Epithelial cell of esophagus (primary cell): ENCODE measurements at places on chromosomes 16 and 17.

DNA sequence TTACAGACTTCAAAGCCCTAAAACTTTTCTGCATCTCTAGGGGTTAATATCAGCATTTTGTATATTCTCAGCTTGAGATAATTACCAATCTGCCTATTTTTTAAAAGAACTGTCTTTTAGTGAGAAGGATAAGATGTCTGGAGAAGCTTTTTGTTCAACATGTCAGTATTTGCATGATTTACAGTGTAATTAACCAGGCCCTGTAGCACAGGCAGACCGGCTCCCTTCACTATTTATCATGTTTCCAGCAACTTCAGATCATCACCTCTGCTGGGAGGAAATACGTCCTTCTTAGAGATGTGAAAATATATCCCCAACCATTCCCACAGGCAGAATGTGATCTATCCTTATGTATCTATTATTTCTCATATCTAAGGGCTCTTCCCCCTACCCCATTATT, 8.6 kb upstream of the DDX52 start:
- DNase-seq, result no peak

GRCh38 chr16:20859229-20859628, 40.9 kb downstream of the DCUN1D3 start:
- DNase-seq, result no peak

DNA sequence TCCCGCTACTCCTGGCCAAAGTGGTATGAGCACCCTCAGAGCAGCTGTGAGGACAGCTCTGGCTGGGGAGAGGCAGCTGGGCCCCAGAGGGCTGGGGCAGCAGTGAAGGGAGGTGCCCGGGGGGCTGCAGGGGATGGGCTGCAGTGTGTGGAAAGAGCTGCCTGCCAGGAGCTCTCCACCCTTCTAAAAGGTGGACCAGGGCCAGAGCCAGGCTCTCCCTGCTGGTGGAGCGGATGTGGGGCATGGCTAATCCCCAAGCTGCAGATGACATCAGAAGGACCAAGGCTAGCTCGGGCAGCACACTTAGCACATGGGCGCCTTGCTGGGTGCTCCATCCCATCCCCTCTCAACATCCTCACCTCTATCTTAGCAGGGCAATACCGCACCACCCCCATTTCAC, 103.1 kb downstream of the SDK2 start:
- DNase-seq, result peak; percentile 56

GRCh38 chr17:80195671-80196529, 24.2 kb downstream of the SGSH start:
- DNase-seq, result no peak

DNA sequence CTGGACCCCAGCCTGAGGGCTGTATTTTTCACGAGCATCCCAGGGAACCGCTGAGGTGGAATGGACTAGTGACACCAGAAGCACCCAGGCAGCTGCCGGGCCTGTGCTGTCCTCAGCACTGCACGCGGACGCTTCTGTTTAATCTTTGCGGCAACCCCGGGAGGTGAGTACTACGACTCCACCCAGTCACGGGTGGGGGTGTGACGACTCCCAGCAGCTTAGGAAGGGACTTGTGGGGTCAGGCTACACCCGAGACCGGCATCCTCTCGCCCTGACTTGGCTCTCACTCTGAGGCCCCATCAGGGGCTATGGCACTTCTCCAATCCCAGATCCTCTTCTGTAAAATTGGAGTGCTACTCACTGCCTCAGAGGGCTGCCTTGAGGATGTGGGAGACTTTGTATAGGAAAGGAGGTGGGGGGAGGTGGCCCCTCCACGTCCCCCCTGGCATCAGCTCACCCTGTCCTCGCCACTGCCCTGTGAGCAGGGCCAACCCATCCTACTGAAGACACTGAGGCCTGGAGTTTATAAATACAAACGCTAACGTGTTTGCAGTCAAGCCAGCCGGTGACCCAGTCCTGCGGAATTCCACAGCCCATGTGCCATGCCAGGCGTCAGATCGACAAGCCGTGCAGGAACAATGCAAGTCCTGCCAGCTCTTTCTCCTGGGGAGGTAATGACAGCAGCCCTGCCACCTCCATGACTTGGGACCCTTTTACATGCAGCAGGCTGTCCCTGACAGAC, 44.4 kb downstream of the PPL start:
- no peak for DNase-seq

GRCh38 chr16:85860413-85861094, 38.4 kb upstream of the IRF8 start:
- no peak for DNase-seq

GRCh38 chr16:57802341-57803133, at the start of gene KIFC3:
Gene KIFC3, minus strand, starts transcription at chr16:57802491. Its CDS starts 4,248 bp downstream, at chr16:57798243.
- DNase-seq, result peak; percentile 69

- DNase-seq, result peak; percentile 47
These were observed 94.8 kb upstream of the CBX4 start for GRCh38 chr17:79933863-79934652.

DNA sequence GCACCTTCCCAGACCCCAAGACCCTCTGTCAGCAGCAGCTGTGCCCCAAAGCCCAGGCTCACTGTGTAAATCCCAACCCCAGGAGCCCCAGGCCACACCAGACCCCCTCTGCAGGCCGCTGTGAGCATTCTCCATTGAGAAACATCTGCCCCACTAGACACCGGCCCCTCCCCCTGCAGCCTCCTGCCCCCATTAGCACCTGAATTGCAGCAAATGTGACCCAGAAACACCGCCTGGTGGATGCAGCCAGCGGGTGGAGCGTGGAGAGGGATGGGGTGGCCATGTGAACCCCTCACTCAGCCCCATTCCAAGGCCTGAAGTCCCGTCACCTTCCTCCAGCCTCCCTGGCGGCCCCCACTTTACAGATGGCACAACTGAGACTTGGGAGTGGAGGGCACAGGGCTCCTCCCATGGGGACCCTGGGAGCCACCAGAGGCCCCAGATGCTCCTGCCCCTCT, 2.2 kb downstream of the UBALD1 start:
- no peak for DNase-seq

DNA sequence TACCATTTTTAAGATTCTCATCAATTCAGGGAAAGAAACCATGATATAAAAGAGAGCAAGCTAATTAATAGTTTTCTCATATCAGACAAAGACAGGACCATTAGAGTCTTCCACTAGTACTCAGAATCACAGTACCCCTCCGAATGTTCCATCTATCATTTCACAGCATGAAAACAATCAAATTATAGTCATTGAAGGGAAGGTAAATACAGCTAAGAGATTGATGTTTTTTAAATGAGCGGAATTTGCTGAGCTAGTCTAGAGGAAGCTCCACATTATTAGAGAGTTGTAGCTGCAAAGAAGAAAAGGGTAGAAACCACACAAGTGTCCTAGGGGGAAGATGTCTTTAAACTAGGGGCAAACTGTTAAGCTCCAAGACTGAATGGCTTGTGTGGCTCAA, 808.9 kb downstream of the CDH11 start:
- no peak for DNase-seq

DNA sequence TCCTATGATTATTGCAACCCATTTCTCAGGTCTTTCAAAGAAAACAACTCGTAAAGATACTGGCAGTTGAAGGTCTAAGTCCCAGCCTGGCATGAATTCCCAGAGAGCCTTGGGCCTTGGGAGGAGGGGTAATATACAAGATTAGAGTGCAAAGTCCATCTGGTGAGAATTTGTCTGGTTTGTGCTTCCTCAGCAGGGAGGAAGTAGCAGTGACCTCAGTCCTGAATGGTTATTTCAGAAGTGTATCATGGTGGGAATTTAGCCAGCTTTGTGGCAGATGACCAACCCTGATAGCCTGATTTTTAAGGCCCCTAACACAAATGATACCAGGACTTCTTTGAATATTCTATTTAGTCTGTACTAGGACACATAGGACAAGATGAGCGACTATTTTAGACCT, 151.2 kb upstream of the TBX2 start:
- DNase-seq, result no peak

DNA sequence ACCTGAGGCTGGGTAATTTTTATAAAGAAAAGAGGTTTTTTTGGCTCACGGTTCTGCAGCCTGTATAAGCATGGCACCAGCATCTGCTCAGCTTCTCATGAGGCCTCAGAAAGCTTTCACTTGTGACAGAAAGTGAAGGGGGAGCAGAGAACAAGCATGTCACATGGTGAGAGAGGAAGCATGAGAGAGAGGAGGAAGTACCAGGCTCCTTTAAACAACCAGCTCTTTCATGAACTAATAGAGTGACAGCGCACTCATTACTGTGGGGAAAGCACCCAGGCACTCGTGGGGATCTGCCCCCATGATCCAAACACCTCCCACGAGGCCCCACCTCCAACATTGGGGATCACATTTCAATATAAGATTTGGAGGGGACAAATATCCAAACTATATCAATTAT, 86.8 kb downstream of the USP32 start:
- no peak for DNase-seq

DNA sequence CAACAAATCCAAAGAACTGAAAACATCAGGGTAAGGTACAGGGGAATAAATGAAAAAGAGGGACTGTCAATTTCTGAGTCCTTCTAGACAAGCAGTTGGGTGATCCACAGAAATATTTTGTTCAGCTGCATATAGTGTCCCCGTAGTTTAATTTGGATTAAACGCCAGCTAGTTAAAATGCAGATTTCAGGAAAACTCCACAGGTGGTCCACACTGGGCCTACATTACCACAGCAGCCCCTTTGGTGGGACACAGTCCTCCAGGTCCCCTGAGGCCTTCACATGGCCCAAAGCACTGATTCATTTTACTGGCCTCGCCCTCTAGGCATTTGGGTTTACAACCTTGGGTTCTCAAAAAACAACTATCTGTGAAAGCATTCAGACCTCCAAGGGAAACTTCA, 4.6 kb downstream of the ARHGAP17 start:
- no peak for DNase-seq

DNA sequence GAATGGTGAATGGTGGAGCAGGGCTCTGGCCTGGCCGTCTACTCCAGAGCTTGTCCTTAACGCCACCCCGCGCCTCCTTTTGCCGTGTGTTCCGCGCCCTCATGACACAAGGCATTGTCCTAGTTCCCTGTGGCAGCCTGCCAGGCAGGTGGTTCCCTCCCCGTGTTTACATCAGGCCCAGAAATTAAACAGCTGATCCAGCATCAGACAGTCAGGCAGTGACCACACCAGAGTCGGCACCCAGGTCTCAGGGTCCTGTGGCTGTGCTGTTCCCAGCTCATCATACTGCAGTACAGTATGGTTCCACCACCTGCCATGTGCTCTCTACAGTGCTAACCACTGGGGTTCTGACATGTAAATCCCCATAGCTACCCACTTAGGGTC, 119.7 kb downstream of the RAB11FIP4 start:
- DNase-seq, result no peak

GRCh38 chr16:619476-620100, 11.2 kb upstream of the WFIKKN1 start:
- DNase-seq, result no peak

GRCh38 chr16:259814-260253, 15.9 kb downstream of the RGS11 start:
- DNase-seq, result no peak

- DNase-seq, result no peak
These were observed 21.6 kb upstream of the SHISA9 start for GRCh38 chr16:12879812-12880211.
